Upper lobe of left lung (tissue), 6 donors: ENCODE measurements at places on chromosomes 1 and 21. TPM values are rescaled to one million over a fixed set of nuclear protein-coding genes. Genes with fewer than 3 reads are reported as not detected.

MATN1 gene
- 0.15 TPM for total RNA-seq

USP24 gene
- total RNA-seq: 57.6 TPM

TNFRSF4 gene
- 1.8 TPM for total RNA-seq

PLA2G2C gene
- total RNA-seq: not detected

TIE1 gene
- 24.8 TPM for total RNA-seq

LMX1A gene
- 0.67 TPM for total RNA-seq

PHACTR4 gene
- total RNA-seq: 31.8 TPM

SHISAL2A gene
- not detected for total RNA-seq

PIAS3 gene
- 71.2 TPM for total RNA-seq

GPA33 gene
- total RNA-seq: 6.3 TPM
